ENCODE measurements at places on chromosomes 3 and 15. TPM values are rescaled to one million over a fixed set of nuclear protein-coding genes. Genes with fewer than 3 reads are reported as not detected.

GRCh38 chr15:54564166-54564565 lies 585.9 kb downstream of the UNC13C start:
- no peak for DNase-seq

GRCh38 chr3:24533561-24534193 lies 39.0 kb upstream of the THRB start:
- DNase-seq, result no peak

GRCh38 chr15:58399739-58400138 lies 32.1 kb upstream of the LIPC start:
- DNase-seq, result no peak

DNA sequence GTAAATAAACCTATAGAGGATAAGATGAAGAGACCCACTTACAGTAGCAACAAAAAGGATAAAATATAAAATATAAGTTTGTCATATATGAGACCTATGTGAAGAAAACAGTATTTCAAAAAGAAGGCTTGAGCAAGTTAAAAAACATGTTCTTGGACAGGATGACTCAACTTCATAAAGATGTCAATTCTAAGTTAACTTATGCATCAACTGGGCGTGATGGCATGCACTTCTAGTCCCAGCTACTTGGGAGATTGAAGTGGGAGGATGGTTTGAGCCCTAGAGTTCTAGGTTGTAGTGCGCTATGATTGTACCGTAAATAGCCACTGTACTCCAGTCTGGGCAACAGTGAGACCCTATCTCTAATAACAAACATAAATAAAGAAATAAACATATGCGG lies 59.7 kb downstream of the PDCD6IP start:
- no peak for DNase-seq

- no peak for DNase-seq
Observed at GRCh38 chr3:147403511-147403910, 2.8 kb downstream of the ZIC4 start.

- peak; percentile 83 for DNase-seq
Observed at GRCh38 chr3:157098121-157098822, 61.7 kb downstream of the CCNL1 start.

- peak; percentile 26 for DNase-seq
Observed at GRCh38 chr3:153162513-153163392, 727 bp downstream of the RAP2B start.

- no peak for DNase-seq
Observed at GRCh38 chr3:65939801-65940246, 98.9 kb downstream of the MAGI1 start.

B3GALNT1 gene
- 12.8 TPM for total RNA-seq

TNNC1 gene
- 12.4 TPM for total RNA-seq

Measured in astrocyte (in vitro differentiated cells and primary cell).